ENCODE measurements at places on chromosomes 2 and 18.
A peak's percentile ranks its signal among the peaks of the same experiment; 100 is the strongest.

DNA sequence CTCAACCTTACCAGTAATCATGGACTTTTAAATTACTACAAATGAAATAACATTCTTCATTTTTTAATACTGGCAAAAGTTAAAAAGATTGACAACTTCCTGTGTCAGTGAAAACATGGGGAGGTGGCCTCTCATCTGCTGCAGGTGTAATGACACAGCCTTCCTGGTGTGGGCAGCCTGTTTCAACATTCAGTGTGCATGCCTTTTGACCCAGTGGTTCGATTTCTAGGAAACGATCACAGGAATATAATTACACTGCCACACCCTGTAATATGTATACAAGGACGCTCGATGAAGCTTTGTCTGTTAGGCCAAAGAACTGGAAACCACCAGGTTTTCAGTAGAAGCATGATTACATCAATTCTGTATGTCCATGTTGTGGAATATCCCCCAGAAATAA lies 68.7 kb downstream of the MTHFD2 start:
- no peak for DNase-seq

DNA sequence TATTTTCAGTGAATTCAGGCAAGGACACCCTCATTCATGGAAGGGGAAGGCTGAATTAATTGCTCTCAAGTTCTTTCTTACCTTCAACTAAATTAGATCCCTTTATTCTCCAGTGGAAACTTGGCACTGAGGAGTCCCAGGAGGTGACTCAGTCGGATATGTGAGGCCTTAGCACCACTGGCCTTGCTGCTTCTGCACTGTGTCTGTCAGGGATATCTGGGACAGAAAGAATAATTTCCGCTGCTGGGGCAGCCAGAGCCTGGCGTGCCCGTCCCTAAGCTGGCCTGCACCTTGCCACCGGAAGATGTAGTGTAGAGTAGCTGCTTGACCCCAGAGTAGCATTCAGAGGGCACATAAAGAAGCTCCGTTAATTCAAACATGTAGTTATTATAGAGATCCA lies 53.4 kb downstream of the LIMS1 start:
- no peak for DNase-seq

GRCh38 chr18:49666045-49666775 lies 104.4 kb downstream of the LIPG start:
- DNase-seq, result no peak

DNA sequence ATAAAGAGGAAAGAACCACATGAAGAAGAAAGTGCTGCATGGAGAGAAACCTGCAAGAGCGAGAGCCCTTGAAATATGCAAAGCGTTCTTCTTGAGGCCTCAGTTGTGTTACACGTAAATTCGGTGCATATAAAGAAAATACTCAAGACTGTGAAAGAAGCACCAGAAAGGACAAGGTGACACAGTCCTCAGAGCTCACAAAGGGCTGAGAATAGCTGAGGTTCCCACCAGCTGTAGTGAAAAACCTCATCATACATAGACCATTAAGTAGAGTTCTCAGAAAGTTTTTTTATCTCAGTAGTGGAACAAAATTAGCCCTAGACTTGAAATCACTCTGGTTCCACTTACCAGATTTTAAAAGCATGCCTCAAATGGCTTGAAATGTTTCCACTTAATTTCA lies 980.7 kb upstream of the CRIM1 start:
- no peak for DNase-seq

- DNase-seq, result peak; percentile 2
These were observed 268.2 kb downstream of the RPIA start for GRCh38 chr2:88959480-88960204.

GRCh38 chr2:144989579-144990270 lies 469.8 kb upstream of the ZEB2 start:
- DNase-seq, result no peak

GRCh38 chr2:233832414-233832813 lies 21.9 kb downstream of the HJURP start:
- peak; percentile 17 for DNase-seq

DNA sequence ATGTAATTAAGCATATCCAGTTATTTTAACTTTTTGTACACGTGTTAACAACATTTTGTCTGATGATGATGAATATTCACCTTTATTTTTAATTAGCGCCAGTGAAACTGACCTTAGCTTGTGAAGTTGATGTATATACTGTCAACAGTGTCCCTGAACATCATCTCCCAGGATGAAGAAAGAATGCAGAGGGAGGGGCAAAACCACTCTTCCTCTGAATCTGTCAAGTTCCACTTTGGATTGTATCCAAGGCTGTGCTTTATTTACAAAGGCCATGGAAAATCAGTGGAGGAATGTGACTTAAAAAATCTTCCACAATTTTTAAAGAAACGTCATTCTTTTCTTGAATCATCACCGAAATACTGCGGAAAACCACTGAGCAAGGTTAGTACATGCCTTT lies 4.5 kb upstream of the RMDN2 start:
- DNase-seq, result no peak

DNA sequence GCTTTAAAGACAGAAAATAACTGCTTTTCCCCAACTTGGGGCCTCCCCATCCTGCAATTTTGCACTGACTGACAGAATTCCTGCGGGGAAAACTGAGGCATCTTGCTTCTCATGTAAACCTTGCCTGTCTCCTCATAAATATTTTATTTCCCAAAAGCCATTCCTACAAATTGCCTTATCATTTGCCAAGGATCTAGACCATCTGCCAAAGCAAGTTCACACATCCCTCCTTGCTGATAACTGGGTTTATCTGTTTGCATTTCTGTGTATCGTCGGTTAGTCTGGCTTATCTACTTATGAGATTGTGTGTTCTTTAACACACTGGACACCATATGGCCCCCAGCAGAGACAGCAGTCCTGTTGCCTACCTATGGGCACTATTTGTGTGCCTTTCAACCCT lies 3.0 kb upstream of the CNGA3 start:
- no peak for DNase-seq

GRCh38 chr18:8491516-8491915 lies 117.7 kb upstream of the RAB12 start:
- DNase-seq, result no peak

GRCh38 chr2:51011693-51012092 lies 20.2 kb downstream of the NRXN1 start:
- no peak for DNase-seq

DNA sequence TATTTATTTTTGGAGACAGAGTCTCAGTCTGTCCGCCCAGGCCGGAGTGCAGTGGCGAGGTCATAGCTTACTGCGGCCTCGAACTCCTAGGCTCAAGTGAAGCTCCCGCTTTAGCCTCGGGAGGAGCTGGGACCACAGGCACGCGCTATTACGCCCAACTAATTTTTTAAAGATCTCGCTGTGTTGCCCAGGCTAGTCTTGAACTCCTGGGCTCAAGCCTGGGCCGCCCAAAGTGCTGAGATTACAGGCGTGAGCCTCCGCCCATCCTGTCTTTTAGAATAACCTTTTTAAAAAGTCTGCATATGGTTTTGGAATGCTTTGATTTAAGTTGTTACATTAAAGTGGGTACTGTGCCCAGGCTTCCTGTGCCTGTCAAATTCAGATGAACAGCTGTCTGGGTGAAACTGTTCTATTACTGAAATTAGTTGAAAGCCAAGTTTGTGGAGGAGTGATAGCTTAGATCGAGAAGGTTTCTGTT lies 944 bp downstream of the RAB3GAP1 start:
- no peak for DNase-seq

- no peak for DNase-seq
These were observed 152.9 kb downstream of the NCKAP5 start for GRCh38 chr2:133415210-133415876.

DNA sequence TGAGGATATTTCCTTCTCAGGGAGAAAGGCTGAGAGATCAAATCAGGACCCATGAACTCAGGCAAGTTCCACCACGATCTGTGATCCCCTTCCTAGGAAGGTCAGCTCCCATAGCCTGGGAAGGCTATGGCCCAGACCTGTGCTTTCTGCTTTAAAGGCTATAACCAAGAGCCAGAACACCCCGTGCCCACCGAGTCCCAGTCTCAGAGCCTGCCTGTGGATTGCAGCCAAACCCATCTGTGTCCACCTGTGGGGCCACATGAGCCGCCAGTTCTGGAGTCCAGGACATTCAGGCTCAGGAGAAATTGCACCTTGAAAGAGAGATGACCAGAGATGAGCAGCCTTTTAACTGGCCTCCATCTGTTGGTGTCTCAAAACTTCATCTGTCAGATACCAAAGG lies 46.9 kb downstream of the MAL start:
- DNase-seq, result no peak

DNA sequence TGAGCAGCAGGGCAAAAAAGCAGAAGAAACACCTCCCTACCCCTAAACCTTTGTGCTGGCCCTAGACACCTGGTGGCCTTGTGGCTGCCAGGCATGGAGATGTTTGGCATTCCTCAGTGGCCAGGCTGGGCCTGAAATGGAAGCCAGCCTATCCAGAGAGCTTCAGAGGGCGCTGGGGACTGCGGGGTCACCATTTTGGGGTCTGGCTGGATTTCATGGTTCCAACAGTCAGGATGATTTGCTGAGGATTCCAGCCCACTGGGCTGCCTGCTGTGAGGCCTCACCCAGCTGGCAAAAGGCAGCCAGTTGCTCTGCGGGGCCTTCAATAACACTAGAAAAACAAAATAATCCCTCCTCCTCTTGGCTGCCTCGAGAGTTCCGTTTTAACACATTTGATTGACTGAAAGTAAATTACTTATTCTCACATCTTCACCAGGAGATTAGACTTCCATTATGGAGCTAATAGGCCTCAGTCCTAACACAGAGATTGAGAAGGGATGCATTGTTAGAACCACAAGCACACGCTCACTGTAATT lies 154.1 kb downstream of the EN1 start:
- DNase-seq, result no peak

GRCh38 chr2:45871541-45871940 lies 220.1 kb downstream of the PRKCE start:
- no peak for DNase-seq
